Camera-type eye (tissue), 1 donor: ENCODE measurements at places on chromosomes 2 and 18. TPM values are rescaled to one million over a fixed set of nuclear protein-coding genes. Genes with fewer than 3 reads are reported as not detected.

CCDC85A gene
- 14.0 TPM for total RNA-seq

DYNAP gene
- total RNA-seq: not detected

KIAA2012 gene
- total RNA-seq: not detected

IL1R1 gene
- 19.4 TPM for total RNA-seq

IL37 gene
- not detected for total RNA-seq
